ENCODE measurements at places on chromosomes 16 and 17.

GRCh38 chr16:77536809-77537208 lies 102.0 kb upstream of the ADAMTS18 start:
- DNase-seq, result no peak

DNA sequence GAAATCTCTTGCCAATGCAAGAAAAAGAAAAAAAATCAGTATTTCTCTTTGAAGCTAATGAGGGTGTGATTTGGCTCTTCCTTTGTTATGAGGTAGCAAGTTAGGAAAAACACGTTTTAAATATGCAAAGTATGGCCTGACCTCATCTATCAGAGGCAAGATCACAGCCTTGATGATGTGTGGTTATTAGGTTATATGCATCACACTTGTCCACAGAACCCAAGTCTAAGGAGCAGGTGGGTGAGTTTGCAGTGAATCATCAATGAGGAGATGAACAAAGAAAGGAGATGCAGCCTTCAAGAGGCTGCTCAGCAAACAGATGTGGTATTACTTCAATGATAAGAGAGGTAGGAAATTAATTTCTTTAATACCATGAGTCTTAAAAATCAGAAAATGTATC lies 594.8 kb upstream of the CDH5 start:
- DNase-seq, result no peak

DNA sequence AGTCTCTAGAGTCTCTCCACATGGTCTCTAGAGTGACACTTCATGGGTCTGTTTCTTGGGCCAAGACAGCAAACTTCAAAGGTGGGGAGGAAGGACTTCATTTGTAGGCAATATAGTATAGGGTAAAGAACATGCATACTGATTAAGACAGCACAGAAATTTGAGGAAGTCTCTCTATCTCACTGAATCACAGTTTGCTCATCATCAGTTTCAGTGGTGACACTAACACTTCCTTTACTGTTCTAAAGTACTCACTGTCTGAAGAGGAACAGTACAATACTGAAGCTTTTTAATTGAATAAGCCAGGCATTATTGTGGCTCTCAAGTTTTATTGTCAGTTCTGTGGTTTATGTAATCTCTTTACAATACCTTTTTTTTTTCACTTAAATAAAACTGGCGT lies 656.4 kb upstream of the CDH8 start:
- no peak for DNase-seq

DNA sequence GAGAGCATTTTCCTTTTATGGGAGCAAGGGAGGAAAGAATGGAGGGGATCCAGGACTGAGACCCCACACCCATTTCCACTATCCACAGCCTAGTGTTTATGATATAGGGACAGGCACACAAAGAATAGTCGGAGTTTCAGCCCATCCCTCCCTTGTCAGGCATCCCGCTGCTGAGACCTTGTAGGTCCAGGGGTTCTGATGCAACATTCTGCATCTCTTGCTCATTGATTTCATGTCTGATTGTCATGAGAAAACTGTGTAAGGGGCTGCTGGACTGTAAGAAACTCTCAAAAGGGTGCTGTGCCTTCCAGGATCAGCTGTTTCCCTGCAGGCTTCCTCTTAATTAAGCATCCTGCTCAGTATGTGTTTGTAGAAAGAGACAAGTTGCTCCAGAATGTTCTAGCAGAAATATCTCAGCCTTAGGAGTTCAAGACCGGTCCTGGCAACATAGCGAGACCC lies 5.3 kb upstream of the POLR3E start:
- no peak for DNase-seq
